T-cell (primary cell): ENCODE measurements at places on chromosomes 11 and 22.

DNA sequence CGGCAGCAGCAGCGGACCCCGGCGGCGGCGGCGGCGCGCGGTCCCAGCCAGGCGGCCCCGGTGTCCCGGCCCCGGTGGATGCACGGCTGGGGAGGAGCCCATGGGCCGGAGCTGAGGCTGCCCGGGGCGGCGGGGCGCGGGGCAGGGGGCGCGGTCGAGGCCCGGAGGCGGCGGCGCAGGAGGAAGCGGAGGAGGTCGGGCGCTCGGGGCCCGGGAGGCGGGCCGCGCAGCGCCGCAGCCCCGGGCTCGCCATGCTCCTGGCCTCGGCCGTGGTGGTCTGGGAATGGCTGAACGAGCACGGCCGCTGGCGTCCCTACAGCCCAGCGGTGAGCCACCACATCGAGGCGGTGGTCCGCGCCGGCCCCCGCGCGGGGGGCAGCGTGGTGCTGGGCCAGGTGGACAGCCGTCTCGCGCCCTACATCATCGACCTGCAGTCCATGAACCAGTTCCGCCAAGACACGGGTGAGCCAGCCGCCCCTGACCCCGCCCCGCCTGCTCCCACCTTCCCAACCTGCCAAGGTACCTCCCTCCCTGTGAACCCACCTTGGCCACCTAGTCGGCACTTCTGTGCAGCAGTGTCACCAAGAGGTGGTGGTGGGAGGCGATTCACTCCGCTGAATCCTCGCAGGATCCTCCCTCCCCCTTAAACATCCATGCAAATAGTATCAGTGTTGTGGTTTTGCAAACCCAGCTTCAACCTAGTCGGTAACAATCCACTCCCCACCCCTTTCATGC is 580 bp downstream of the DTX4 start:
- DNase-seq, result no peak

DNA sequence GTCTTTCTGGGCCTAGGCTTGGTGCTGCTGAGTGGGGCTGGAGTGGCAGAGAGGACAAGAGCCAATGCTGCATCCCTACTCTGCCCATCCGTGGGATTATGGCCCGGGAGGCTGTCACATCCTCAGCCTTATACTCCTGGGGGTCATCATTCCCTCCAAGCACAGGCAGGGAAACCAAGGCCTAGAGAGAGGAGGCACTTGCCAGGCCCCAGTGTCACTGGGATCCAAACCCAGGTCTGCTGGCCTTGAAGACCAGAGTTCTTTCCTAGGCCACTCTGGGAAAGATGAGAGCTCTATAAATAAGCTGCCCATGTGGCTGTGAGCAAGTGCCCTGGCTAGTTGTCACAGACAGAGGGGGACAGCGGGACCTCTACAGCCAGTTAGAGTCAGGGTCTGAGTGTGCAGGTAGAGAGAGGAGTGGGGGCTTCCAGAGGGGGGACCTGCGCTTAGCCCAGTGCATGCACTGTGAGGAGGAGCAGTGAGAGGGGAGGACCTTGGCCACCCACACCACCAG is 4.8 kb downstream of the RELT start:
- DNase-seq, result no peak

DNA sequence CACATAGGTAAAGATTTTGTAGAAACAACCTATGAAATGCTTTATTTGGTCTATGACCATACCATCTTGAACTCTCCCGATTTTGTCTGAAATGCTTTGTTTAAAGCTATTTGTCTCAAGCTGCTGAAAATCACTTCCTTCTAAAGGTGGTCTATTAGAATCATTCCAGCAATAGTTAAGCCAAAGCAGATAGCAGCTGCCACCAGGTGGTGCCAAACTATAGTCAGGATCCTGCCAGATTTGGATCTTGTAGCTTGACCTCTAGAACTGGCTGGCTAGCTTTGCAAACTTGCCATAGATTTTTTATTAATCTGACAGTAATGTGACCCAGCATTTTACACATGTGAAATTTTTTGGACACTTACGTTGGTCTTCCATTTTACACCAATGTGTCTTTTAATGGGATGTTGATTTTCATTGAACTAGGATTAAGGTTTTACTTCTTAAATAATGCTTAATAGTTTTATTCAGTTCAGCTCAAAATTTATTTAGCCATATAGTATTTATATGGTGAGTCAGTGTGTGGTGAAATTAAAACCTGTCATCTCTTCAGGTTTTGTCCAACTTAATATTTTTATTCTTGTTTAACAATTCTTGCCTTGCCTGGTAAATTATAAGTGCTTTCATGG is 19.7 kb downstream of the CTR9 start:
- no peak for DNase-seq

DNA sequence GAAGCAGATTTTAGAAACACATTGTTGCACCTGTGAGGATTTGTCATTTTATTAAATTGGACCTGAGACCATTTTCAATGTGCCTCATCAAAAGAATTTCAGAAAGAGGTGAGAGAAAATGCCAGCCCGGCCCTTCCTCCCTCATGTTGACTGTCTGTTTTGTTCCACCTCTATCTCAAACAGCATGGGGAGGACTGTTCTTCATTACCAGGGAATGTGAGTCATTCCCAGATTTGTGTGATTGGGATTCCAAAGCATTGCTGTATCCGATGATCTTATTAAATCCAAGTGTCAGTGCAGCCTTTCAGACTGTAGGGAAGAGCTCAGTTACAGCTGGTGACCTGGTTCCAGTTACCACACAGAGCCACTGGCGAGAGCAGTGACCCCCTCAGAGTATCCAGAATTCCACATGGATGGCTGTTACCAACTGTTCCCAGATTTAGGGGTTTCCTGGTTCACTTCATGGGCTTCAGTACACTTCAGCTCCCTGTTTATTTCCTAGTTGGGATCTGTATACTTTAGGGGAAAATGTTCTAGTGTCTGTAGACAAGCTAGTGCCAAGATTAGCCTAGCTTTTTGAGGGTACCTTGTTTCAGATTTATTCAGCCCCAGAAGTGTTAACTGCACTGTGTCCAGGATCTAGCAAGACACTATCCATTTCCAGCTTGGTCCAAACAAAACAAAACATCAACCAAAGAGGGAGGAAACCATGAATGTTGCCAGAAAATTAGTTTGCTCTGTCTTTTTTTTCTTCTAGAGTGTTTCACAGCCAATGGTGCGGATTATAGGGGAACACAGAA is 20.9 kb downstream of the KREMEN1 start:
- DNase-seq, result no peak

DNA sequence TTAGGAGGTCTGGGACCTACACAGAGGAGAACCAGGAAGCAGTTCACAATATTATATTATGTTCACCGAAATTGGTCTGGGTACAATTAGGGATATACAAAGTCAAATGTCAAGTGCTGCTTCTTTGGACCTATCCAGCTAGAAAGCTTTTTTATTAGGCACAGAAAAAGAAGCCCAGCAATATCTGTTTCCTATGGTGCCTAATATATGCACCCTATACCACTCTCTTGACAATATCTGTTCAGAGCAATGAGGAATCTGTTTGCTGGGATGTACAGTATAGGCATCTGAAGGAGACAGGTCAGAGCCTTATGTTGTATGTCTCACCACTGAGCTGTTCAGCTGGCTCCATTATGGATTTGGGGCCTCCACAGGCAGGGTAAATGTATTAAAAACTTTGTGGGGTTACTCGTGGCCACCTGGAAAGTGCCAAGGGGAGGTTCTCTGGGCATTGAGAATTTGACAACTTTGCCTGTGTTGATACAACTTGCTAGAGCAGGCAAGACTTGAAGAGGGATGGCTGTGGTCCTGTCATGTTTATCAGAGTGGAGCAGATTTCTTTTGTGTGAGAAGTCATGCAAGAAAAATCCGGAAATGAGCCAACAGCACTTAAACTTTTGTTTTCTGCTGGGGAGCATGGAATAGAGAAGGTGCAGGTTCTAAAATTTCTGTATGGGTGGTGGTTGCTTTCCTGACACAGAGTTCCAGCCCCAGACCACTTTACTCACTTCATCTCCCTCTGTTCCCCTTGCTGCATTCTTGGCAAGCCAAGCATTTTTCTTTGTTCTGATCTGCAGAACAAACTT is 10.1 kb downstream of the STIM1 start:
- no peak for DNase-seq

GRCh38 chr22:47484960-47485569 is 722.6 kb downstream of the TBC1D22A start:
- DNase-seq, result no peak

GRCh38 chr11:133216813-133217212 is 315.5 kb downstream of the OPCML start:
- DNase-seq, result no peak

- no peak for DNase-seq
Observed at GRCh38 chr11:65221026-65221425, 39.3 kb downstream of the CAPN1 start.

DNA sequence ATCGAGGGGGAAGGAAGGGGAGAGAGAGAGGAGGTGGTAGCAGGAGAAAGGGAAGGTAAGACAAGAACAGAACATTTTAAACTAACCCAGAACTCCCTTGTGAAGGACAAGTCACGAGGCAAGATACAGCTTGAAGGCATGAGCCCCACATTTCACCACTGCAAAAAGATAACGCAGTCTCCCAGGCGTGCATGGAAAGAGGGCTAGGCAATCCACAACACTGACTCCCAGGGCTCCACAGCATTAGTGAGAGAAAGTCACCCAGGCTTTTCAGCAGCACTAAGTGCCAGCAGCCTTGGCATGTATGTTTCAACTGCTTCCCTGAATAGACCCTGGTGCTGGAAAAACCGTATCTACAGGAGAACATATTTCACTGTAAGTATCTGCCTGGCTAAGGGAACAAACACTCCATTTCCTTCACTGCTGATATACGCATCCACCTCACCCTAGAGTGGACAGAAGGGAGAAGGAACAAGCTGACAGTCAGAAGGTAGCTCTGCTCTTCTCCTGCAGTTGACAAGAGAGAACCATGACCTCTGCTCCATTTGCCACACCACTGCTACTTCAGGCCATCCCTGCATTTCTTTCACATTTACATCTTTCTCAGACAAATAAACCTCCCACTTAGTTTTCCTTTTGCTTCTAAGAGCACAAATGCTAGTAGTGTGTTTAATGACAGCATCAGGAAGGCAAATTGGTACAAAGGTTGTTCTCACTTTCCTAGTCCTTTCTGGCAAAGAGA is 87.9 kb downstream of the AMBRA1 start:
- DNase-seq, result no peak

DNA sequence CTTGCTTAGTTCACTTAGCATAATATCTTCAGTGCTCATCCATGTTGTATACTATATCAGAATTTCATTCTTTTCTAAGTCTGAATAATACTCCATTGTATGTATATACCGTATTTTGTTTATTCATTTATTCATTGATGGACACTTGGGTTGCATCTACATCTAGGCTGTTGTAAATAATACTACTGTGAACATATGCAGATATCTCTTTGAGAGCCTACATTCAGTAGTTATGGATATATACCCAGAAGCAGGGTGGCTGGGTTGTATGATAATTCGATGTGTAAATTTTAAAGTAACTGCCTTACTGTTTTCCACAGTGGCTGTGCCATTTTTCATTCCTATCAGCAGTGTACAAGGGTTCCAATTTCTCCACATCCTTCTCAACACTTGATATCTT is 116.5 kb downstream of the TMEM135 start:
- DNase-seq, result no peak

DNA sequence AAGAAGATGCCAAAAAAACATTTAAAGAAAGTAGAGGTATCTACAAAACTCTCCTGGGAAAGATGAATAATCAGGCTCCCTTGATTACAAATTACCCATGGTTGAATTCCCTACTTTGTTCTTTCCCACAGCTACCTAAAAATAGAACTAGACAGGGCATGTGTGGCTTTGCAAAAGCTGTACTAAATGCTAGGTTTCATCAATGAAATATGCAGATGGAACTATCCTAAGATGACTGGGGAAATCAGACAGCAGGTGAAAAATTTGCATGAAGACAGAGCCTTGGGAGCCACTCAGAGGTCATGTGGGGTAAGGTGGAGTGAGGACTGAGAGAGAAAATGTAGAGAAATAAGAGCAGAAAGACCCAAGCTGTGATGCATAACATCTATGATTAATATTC is 14.7 kb downstream of the LAYN start:
- no peak for DNase-seq

DNA sequence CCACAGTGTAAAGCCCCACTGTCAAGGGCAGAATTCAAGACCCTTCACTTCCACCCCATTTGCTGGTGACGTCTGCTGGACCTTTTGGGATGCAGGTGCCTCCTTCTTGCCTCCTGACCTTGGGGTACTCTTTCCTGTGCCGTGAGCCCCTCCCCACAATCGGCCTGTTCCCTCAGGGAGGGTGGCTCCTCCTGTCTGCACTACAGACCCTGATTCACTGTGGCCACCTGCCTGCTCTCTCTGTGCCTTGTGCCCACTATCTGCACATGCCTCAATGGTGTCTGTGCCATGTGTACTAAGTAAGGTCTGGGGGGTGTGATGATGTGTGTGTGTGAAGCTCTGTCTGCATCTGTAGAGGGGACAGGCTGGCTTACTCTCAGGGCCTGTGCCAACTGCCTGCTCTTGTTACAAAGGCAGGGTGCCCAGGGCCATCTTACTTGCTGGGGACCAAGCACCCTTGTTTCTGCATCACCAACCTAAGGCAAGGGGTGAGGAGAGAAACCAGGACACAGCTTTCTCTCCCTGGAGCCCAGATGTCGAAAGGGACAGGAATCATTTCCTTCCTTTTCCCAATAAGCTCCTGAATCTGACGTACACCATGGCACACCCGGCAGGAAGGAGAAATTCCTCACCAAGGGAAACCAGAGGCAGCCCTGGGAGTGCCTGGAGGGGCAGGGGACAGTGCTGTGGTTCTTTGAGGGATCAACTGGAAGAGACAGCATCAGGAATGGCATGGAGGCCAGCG is 3.7 kb downstream of the PPM1F start:
- no peak for DNase-seq

DNA sequence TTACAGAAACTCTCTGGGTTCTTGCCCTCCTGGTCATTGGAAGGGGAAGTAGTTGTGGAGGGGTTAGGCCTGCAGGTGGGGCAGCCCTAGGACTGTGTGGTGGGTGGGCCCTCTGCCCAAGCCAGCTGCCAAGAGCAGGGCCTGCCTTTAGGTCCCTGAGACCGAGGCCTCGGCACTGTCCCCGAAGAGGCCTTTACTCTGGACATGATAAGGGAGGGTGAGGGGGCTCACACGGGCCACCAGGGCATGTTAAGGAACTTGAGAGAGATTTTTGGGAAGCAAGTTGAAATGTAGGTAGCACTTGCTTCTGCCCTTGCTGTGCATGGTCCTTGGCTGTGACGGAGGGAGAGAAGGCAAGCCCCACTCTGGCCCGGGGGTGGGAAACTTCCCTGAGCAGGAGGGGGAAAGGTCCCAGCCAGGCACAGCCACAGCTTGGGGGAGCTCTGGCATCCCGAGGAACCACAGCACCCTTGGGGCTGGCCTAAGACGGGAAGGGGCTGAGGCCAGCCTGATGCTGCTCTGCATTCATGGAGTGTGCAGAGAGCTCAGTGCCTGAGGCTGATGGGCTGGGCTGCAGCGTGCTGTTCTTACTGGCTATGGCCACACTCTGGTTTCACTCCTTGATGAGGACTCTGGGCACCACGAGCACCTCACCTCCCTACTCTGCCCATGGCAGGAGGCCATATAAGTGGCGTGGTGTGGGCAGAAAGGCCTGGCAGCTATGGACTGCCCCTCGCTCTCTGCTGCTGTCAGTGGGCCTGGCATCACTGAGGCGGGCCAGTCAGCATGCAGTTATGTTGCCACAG is 7.8 kb upstream of the RANBP1 start:
- DNase-seq, result no peak
